ENCODE measurements at places on chromosomes 11 and 22.

DNA sequence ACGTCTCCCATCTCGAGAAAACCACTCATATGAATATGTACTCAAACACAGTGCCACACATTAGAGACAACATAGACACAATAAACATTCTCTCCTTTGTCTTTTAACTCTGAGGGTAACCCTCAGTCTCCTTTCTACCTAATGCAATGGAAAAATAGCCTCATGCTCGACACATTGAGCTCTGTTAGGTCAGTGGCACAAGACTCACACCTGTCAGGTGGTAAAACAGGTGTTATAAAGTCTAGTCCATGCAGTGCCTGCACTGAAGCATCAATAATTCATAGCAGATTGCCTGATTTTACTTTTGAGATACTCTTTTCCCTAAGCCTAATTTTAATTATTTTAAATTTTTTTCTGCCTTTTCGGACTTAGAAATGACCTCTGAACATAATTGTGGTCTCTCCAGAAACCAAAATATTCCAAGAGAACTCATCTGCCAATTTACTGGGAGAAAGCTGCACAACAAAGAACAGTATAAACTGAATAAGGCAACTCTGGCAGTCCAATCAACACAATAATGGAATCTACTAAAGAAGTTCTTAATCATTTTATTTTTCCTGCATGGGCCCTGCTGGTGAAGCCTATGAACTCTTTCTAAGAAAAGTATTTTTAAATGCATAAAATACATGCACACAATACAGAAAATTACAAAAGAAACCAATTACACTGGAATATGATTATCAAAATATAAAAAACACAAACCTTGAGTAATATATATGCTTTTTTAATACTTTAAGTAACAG, 9.9 kb downstream of the RDX start:
- DNase-seq = no peak

- no peak for DNase-seq
Observed at GRCh38 chr11:122074022-122074421, 42.0 kb downstream of the BLID start.

DNA sequence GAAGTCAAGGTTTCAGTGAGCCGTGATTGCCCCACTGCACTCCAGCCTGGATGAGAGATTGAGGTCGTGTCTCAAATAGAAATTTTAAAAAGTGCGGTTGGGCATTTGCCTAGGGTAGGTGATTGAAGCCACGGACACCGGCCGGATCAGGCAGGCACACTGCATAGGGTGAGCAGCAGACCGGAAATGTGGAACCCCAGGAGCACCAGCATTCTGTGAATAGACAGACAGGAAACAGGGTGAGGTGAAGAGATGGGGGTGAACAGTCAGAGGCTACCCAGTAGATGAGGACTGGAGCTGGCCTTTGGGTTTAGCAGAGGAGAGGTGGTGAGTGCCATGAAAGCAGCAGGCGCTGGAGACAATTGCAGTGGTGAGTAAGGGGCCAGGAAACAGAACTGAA, 43.5 kb downstream of the PPFIA1 start:
- DNase-seq = peak; percentile 50

DNA sequence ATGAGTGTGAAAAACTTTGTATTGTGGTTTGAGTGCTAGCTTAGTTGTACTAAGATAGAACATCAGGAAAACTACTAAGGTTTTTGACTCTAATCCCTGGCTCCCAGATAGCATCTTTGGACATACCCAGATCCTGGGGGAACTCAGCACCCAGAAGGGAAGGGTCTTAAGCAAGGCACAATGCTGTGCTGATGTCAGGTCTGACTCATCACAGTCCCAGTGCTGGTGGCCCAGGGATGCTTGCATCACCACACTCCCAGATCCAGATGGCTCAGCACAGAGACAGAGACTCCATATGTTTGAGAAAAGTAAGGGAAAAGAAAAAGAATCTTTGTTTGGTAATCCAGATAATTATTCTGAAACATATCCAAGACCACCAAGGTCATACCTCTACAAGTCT, 18.3 kb upstream of the OR56A3 start:
- DNase-seq = no peak

GRCh38 chr11:60769811-60770210, 13.1 kb downstream of the MS4A15 start:
- DNase-seq = no peak

GRCh38 chr11:66069715-66070603, at the start of gene PACS1:
TSS of gene PACS1 (plus strand) at chr11:66070272. CDS start at chr11:66070487, 215 bp downstream.
- DNase-seq = peak; percentile 78

GRCh38 chr11:28123151-28123581, 15.0 kb downstream of the METTL15 start:
- no peak for DNase-seq

- no peak for DNase-seq
Observed at GRCh38 chr22:21865041-21865440, 2.4 kb downstream of the MAPK1 start.

GRCh38 chr11:94184846-94185245, 56.2 kb downstream of the PANX1 start:
- no peak for DNase-seq

- peak; percentile 37 for DNase-seq
Observed at GRCh38 chr11:121249039-121249663, 43.4 kb upstream of the SC5D start.

- DNase-seq = no peak
Observed at GRCh38 chr11:16043617-16044016, 312.7 kb downstream of the SOX6 start.

DNA sequence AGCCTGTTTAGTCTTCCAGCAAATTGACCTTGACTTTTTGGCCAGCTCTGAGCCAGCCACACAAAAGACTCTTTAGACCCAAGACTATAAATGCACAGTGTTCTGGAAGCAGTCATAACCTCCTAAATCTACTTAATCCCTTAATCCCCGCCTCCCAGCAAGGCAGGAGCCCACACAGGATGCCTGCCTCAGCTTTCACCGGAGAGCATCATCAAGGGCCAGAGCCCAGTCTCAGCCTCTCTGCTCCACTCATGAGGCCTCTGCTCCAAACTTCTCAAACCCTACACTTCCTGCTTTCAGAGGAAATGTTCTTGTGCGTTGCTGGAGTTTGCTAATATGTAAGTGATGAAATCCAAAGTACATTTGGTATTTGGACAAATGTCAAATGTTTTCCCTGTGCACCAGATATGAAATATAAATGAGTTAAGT, 57.9 kb upstream of the FSHB start:
- no peak for DNase-seq

GRCh38 chr11:5380740-5381342, 2.8 kb upstream of the OR51M1 start:
- peak; percentile 14 for DNase-seq

DNA sequence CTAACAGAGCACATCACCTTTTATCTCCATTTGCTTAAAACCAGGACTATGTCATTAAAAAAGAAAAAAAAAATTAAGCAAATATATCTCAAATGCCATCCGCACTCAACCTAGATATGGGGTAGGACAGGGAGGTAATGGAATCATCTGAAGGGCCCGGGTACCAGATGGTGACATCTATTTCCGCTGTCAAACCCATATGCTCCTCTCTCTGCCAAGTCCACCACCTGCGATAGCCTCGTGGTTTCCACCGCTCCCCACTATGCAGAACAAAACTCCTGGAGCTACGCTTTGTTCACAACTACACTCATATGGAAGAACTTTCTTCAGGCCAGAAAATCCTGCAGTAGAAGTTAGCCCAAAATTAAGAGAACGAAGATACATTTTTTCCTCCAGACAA, 31.4 kb downstream of the FEZ1 start:
- DNase-seq = no peak

- no peak for DNase-seq
Observed at GRCh38 chr11:27705873-27706820, 5.9 kb upstream of the BDNF start.

GRCh38 chr11:124026498-124026897, at the start of gene OR10G8:
TSS of gene OR10G8 (plus strand) at chr11:124026798. CDS start at chr11:124029623, 2,825 bp downstream.
- no peak for DNase-seq

DNA sequence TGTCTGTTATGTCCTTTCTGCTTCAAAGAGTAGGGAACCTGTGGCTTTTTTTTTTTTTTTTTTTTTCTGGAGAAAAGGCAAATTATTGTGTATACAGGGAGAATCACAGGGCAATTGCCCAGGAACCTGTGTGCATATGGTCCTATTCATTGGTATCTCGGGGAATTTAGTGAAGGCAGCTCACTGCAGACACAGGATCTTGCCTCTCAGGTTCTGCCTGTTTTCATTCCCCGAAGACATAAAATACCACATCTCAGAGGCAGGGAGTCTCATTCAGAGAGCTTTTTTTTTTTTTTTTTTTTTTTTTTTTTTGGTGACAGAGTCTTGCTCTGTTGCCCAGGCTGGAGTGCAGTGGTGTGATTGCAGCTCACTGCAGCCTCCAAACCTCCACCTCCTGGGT, 88.3 kb downstream of the OSBP2 start:
- no peak for DNase-seq

DNA sequence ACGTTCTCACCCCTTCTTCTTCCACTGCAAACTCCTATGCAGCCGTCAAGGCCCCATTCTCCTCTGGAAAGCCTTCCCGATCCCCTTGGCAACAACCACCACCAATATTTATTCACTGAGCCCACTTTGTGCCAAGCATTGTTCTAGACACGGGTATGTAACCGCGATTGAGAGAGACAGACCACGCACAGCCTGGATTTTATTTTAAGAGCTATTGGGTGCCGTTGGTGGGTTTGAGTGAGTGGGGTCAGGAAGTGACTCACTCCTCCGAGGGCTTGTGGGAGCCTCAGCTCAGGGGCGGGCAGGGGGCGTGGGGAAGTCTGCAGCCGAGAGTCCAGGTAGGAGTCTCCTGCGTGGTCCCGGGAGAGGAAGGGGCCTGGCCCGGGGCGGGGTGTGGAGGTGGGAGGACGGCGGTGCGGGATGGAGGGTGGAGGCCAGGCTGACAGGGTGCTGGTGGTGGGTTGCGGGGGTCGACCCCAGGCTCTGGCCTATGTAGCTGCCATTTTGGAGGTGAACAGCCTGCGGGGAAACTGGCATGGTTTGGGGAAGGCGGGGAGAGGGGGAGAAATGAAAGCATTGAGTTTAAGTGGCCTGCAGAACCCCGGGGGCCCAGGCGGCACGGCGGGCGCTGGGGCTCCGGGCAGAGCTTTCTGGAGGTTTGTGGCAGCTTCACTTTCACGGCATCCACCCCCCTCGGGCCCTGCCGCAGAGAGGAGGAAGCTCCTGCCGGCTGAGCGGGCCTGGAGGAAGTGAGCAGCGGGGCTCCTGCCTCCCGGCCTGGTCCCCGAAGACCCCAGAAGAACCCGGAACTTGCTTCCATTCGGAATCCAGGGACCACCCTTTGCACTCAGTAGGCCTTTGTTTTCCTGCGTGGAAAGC, 547 bp downstream of the PARVG start:
- DNase-seq = peak; percentile 70

DNA sequence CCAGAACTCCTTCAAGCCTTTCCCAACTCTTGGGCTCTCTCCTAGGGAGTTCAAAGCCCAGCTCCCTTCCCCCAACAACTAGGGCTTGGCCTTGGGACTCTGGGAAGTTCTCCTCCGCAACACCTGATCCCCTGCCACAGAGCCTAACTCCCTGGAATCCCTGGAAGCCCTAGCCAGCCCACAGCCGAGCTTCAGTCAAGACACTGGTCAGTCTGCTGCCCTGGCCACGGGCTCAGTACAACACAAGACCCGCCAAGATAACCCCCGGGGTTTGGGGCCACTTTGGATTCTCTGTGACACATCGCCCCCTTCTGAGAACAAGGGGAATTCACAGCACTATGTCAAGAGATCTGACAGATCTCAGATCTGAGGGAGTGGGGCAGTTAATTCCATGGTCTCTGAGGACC, 58.3 kb downstream of the SLC22A12 start:
- DNase-seq = peak; percentile 65

DNA sequence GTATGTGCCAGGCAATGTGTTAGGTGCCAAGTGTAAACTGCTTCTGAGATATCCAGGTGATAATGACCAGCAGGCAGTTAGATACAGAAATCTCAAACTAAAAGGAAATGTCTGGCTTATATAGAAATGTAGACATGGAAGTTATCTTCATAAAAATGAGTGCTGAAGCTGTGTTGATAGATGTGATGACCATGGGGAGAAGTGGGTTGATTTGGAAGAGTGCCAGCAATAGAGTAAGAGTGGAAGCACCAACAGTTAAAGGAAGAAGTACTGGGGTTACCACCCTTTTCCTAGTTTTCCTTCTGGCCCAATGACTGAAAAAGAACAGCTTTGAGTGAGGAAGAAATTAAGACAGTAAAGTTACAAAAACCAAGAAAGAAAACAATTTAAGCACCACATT, 68.5 kb downstream of the C2CD3 start:
- DNase-seq = no peak

DNA sequence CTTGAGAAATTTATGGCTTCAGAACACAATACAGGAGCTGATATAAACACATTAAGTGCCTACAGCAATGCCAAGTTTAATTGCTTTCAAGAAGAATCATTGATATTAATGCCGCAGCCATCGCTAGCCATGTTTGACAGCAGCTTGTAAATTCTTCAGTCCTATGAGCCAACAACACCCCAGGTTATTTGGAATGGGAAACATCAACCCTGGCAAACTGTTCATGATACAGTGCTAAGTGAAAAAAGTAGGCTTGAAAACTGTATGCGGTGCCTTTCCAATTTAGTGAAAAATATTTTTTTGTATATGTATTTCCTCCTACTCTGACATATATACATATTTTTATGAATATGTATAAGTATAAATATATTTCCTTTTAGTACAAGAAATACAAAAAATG, 142.6 kb downstream of the CSNK2A3 start:
- DNase-seq = no peak

Data from KG1 (cell line).